HT-29 (cell line): ENCODE measurements at places on chromosomes 16 and 17. TPM values are rescaled to one million over a fixed set of nuclear protein-coding genes. Genes with fewer than 3 reads are reported as not detected.

- no peak for DNase-seq
Observed at GRCh38 chr17:33838281-33838680, 416.8 kb upstream of the CCL2 start.

GRCh38 chr17:80861418-80861815, 130.2 kb upstream of the CHMP6 start:
- no peak for DNase-seq

GRCh38 chr16:30113031-30113710, at the start of gene GDPD3:
Gene GDPD3, minus strand, starts transcription at chr16:30113537. Its CDS starts 59 bp downstream, at chr16:30113478.
- DNase-seq, result peak; percentile 29

DNA sequence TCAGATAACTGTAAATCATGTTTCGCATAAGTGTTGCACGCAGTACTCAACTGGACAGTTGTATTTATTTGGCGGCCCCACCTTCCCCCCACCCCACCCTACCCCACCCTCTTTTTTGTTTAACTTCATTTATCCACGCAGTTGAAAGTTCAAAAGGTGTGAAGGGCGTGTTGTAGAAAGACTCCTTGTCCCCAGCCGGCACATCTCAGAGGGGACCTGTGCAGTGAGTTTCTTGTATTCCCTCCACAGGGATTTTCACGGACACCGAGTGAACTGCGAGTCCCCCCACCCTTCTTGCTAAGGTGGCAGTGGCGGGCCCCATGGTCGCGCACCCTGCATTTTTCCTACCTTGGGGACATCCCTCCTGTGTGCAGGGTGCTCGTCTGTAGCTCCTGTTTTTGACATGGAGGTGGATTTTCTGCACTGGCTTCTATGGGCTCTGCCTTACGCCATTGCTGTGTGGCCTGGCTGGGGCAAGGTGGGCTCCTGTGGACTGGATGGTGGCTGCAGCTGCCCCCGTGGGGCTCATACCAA, 36.2 kb downstream of the ADCY7 start:
- no peak for DNase-seq

DNA sequence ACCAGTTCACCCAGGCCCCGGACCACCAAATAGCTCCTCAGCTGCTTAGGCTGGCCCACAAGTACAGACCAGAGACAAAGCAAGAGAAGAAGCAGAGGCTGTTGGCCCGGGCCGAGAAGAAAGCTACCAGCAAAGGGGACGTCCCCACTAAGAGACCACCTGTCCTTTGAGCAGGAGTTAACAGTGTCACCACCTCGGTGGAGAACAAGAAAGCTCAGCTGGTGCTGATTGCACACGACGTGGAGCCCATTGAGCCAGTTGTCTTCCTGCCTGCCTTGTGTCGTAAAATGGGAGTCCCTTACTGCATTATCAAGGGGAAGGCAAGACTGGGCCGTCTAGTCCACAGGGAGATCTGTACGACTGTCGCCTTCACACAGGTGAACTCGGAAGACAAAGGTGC, 15.4 kb downstream of the FOXF1 start:
- no peak for DNase-seq

DNA sequence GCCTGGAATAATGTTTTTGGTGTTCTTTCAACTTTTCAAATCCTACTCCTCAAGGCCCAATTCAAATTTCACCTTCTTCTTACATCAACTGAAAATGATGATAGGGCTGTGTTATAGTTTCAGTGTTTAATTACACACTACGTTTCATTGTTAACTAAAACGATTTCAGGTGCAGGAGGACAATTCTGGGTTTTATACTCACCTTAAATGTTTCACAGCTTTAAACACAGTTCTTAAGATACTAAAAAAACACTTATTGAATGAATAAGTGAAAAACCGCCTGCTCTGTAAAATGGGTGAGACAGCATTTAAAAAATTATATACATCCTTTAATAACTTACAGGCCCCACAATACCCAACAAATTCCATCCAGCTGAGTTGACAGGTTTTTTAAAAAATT, 6.2 kb upstream of the MPHOSPH6 start:
- DNase-seq, result no peak

DNA sequence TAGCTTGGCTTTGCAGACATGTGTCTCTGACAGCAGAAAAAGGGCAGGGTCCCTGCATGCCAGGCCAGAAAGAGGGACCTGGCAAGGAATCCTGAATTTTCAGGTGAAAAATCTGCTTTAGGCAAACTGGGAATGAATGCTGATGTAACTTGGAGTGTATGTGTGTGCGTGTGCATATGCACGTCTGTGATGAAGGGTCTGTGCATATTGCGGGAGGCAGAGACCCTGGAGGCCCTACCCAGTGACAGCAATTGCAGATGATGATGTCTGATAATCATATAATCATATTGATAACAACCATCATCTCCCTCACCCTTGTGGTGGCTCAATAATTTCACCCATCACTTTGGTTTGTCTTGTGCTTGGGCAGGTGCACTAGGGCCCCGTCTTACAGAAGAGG, 80.7 kb upstream of the SDK2 start:
- DNase-seq, result no peak

DNA sequence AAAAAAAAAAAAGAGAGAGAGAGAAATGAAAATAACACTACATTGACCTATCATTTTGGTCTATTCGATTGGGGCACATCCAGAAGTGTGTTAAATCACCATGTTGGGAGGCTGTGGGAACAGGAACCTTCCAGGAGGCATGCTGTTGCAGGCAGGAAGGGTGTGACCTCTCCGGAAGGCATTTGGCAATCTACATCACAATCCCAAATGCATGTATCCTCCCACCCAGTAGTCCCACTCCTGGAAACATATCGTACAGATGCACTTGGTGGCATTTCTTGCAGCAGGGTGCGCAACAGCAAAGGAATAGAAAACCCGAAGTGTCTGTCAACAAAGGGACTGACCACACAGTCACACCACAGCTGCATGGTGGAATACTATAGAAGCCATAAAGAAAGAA, 7.9 kb downstream of the PLLP start:
- DNase-seq, result no peak

GRCh38 chr17:4026255-4026654, 62.0 kb upstream of the ATP2A3 start:
- no peak for DNase-seq

DNA sequence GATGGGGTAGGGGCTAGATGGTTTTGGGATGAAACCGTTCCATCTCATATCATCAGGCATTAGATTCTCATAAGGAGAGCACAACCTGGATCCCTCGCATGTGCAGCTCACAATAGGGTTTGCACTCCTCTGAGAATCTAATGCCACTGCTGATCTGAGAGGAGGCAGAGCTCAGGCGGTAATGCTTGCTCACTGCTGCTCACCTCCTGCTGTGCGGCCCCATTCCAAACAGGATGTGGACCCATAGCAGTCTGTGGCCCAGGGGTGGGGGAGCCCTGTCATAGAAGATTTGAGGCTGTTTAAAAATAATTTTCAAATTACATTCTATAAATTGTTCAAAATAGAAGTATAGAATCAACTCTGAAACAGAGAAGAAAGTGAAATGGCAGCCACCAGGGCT, 50.8 kb downstream of the PHKB start:
- no peak for DNase-seq

DNA sequence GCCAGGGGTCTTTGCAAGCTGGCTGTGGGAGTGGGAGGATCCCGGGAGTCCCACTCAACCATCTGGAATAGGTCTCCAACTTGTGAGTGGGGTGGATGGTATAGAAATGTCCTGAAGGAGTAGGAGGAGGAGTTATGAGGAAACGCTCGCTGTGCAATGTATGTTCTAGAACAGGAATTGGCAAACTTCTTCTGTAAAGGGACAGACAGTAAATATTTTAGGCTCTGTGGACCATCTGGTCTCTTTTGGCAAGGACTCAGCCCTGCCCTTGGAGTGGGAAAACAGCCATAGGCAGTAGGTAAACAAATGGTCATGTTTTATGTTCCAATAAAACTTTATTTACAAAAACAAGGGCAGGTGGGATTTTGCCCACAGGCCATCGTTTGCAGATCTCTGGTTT, 149.2 kb downstream of the NPIPB5 start:
- no peak for DNase-seq

GRCh38 chr17:31679667-31680066, 179.4 kb downstream of the COPRS start:
- DNase-seq, result no peak

- no peak for DNase-seq
Observed at GRCh38 chr16:85252461-85252860, 140.2 kb upstream of the CIBAR2 start.

Gene YWHAE
- 166 and 190 TPM in 2 replicates for total RNA-seq

Gene TP53TG3F
- not detected in 2 replicates for total RNA-seq

Gene CHST4
- total RNA-seq, result 6.0 and 6.6 TPM in 2 replicates

Gene SECTM1
- total RNA-seq, result 2.9 and 3.2 TPM in 2 replicates

Gene NPIPA5
- total RNA-seq, result 0.29 TPM in 1 of 2 replicates, not detected in the other

Gene MT1F
- 4.7 and 5.6 TPM in 2 replicates for total RNA-seq

Gene SPATA32
- not detected in 2 replicates for total RNA-seq
